Activated T-helper 1 cell treated with anti-CD3 and anti-CD28 coated beads, Interleukin-12 subunit alpha, Interleukin-12 subunit beta, Interleukin-2, Interleukin-4 antibody, amounts not matched to agents 30 ng/mL and 10 ng/mL and 1 ng/mL, durations not matched to agents 14 hours and 24 hours and 36 hours (primary cell): ENCODE measurements at places on chromosomes 6 and 20.

DNA sequence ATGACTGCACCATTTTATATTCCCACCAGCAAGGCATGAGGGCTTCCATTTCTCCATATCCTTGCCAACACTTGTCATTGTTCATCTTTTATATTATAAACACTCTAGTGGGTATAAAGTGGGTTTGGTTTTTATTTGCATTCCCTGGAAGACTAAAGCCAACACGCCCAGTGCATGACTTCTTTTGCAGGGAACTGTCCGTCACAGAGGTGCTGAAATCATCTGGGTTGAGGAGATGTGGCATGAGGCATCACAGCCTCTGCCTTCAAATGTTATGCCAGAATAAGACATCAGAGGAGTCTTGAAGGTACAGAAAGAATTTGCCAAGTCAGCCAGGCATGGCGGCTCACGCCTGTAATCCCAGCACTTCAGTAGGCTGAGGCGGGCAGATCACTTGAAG, 29.9 kb upstream of the FAM210B start:
- peaks cover 3% of the 10 kb centered on the region for H3K27me3 ChIP-seq
- H3K36me3 ChIP-seq: no peaks in the 10 kb centered on the region
- no peaks in the 10 kb centered on the region for H3K4me1 ChIP-seq
- DNase-seq: no peak
- no peak overlapping the region for H3K4me3 ChIP-seq

- no peaks in the 10 kb centered on the region for H3K4me1 ChIP-seq
- no peak overlapping the region for H3K27ac ChIP-seq
- H3K36me3 ChIP-seq: no peaks in the 10 kb centered on the region
- H3K4me3 ChIP-seq: no peak overlapping the region
- H3K27me3 ChIP-seq: no peaks in the 10 kb centered on the region
Measured at GRCh38 chr20:41984031-41984430, 365.9 kb upstream of the CHD6 start.

GRCh38 chr6:121297694-121298093, 36.6 kb downstream of the TBC1D32 start:
- H3K27ac ChIP-seq: no peak overlapping the region
- peaks cover 7% of the 10 kb centered on the region for H3K36me3 ChIP-seq
- no peaks in the 10 kb centered on the region for H3K27me3 ChIP-seq
- peaks cover 7% of the 10 kb centered on the region for H3K4me1 ChIP-seq
- no peak overlapping the region for H3K4me3 ChIP-seq

GRCh38 chr6:13159300-13159699, 169.0 kb downstream of the TBC1D7 start:
- peaks cover 7% of the 10 kb centered on the region for H3K27me3 ChIP-seq
- H3K27ac ChIP-seq: no peak overlapping the region
- DNase-seq: no peak

GRCh38 chr20:39082622-39083398, 120.7 kb downstream of the DHX35 start:
- peaks cover 11% of the 10 kb centered on the region for H3K27me3 ChIP-seq
- H3K27ac ChIP-seq: no peak overlapping the region

- H3K4me3 ChIP-seq: no peak overlapping the region
- no peaks in the 10 kb centered on the region for H3K36me3 ChIP-seq
- no peaks in the 10 kb centered on the region for H3K27me3 ChIP-seq
- H3K4me1 ChIP-seq: no peaks in the 10 kb centered on the region
- no peak overlapping the region for H3K27ac ChIP-seq
- DNase-seq: no peak
Measured at GRCh38 chr20:6818033-6818808, 50.7 kb downstream of the BMP2 start.
